Stimulated activated CD4-positive, alpha-beta T cell treated with anti-CD3 and anti-CD28 coated beads, Interleukin-1b, Interleukin-23, amount 100 ng/mL, for 1 hour (primary cell): ENCODE measurements at places on chromosomes 5 and 9.

- no peak for DNase-seq
These were observed 304.8 kb upstream of the TLE4 start for GRCh38 chr9:79266986-79267385.

- DNase-seq, result no peak
These were observed 64.8 kb upstream of the ADCY2 start for GRCh38 chr5:7331131-7331530.

DNA sequence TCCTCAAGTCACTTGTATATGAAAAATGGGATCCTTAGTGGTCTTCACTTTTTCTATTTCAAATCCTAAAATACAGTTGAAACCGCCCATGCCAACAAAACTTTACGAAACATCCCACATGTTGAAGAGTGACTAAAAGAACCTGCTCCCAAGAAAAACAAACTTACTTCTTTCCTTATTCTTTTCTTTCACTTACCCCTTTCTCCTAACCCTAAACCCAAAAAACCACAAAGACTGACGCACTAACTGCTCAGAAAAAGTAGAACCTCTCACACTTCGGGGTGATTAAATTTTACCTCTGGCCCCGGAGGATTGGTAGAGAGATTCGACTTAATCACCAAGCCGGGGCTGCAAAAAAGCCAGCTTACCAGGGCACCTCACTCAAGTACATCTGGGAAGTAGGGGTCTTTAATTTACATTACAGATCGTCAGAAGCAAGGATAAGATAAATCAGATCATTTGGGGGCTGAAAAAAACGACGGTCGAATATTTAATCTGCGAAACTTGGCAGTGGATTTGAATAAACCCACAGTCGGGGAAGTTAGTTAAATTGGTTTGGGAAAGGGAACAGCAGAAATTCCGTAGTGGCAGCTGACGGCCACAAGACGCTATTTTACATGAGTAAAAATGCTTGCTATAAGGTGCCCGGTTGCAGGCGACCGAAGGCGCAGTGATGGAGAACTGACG, 1.3 kb downstream of the CDO1 start:
- no peak for DNase-seq

DNA sequence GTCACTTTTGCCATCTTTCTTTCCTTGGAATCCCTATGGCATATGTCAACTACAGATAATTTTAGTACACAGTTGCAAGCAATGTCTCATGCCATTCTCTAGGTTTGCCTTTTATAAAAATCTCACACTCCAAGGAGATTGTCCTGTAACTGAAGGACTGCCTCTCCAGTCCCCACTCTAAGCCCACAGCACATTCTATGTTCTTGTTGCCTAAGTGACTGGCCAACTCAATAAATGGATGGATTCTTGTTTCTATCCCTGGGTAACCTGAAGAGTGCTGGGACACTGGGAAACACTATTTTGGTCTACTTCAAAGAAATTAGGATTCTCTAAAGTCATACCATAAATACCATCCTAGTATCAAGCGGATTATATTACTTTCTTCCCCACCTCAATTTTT, 145.0 kb downstream of the PLCXD3 start:
- DNase-seq, result no peak

- no peak for DNase-seq
These were observed 204.5 kb downstream of the COMMD10 start for GRCh38 chr5:116289276-116289675.

GRCh38 chr5:55454282-55454681, 80.5 kb downstream of the PLPP1 start:
- DNase-seq, result no peak

- DNase-seq, result no peak
These were observed 7.6 kb downstream of the PAM start for GRCh38 chr5:102762562-102763227.

GRCh38 chr9:116546711-116547581, 140.2 kb upstream of the TRIM32 start:
- DNase-seq, result no peak

- no peak for DNase-seq
These were observed 5.0 kb downstream of the P4HA2 start for GRCh38 chr5:132222649-132223038.

DNA sequence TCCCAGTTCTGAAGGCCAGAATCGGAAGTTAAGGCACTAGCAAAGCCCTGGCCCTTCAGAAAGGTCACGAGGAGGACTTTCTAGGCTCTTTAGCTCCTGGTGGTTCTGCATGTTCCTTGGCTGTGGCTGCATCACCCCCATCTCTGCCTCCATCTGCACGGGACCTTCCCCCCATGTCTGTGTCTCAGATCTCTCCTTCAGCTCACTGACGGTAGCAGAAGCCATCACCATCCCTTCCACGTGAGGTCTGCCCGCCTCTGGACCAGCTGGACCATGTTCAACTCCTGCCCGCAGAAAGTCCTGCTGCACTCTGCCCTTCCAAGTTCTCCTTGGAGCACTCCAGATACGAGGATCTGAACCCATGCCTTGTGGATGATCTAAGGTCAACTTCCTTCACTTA, 242.9 kb upstream of the IRX1 start:
- DNase-seq, result no peak

DNA sequence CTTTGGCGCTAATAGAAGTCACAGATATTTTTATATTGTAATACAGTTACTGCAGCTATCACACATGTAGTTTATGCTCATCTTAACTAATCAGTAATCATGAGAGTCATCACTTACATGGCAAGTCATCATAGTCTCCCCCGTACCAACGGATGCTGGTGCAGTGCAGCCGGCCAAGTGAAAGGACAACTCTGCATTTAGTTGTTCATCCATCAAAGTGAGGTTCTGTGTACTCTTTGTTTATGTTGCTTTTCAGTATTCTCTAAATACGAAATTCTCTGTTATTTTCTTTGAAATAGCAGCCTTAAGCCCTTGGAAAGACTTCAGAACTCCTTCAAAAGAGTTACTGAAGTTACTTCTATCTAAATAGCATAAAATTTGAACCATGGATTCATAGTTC, 216.7 kb downstream of the CCDC171 start:
- DNase-seq, result no peak

- no peak for DNase-seq
These were observed 37.4 kb upstream of the NFIB start for GRCh38 chr9:14351221-14351836.

DNA sequence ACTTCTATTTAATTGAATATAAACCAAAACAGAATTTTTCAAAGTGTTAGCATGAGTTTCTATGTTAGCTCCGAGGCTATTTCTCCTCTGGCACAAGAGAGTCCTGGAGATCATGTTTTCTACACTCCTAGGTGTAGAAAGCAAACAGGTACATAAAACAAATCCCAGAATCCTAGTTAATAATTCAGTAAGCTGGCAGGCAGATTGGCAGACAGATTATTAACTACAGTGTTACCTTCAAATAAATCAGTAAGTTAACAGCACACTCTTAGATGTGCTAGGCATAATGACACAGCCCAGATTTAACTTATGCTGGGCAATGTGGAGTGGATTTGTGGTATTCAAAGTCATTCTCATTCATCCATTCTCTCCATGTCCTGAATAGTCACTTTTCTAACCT, 282.8 kb upstream of the RPS23 start:
- DNase-seq, result no peak

DNA sequence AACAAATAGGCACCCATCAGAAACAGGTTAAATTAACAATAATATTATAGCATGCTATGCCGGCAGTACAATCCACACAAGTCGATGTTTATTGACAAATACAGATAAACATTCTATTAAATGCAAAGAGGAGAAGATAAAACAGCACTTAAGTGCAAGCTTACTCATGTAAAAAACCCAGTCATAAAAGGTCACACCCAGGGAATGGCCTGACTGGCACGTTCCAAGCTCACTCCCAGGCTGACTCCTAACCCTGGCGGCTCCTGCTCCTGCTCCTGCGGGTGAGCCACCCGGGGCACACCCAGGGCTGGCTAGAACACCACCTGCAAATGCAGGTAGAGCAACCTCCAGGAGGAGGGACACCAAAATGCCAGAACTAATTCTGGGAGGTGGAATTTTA, 66.9 kb downstream of the SEMA4D start:
- DNase-seq, result no peak

GRCh38 chr9:121133104-121133816, 58.5 kb downstream of the CNTRL start:
- DNase-seq, result no peak

DNA sequence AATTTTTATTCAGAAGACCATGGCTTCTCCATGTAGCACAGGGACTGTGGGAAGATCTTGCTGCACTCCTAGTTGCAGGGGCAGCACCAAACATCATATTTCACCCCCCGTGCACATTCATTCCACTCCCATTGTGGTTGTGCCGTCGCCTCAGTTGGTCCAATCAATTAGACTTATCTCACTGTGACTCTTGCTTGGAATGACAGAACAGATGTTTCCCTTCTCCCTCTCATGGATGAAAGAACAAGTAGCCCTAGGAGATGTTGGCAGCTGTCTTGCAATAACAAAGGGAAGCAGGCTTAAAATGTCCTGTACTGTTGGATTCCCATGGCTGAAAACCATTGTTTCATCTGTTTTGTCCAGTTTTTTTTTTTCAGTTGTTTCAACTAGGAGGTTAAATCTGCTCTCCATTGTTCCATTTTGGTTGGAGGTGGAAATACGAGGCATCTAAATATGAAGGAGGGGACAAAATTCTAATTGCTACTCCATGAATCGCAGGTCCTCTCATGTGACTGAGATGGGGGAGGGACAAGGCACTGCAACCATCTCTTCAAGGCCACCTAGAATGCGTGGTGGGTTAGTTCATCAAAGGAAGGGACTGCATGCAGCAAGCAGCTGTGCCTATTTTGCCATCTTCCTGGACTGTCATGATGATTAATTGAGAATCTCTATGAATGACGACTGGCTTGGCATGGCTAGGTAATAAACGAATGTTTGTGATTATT, 214.4 kb downstream of the NSG2 start:
- DNase-seq, result no peak

GRCh38 chr9:133767625-133768024, 29.5 kb upstream of the SARDH start:
- no peak for DNase-seq

DNA sequence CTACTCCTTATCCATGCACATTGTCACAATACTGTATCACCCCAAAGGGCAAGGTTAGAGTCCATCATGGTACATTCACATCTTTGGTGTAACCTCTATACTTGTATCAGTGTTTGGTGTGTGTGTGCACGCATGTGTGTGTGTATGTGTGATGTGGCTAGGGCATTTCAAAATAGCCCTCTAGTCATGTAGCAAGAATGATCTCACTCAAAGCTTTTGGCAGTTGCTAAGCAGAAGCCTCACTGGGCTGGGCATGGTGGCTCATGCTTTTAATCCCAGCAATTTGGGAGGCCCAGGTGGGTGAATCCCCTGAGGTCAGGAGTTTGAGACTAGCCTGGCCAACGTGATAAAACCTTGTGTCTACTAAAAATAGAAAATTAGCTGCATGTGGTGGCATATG, 245.3 kb downstream of the ADGRV1 start:
- DNase-seq, result no peak

GRCh38 chr5:90955001-90955635, 396.5 kb downstream of the ADGRV1 start:
- DNase-seq, result no peak

GRCh38 chr5:170397059-170397458, 7.9 kb upstream of the KCNMB1 start:
- DNase-seq, result no peak

- no peak for DNase-seq
These were observed 69.5 kb upstream of the HSPB3 start for GRCh38 chr5:54385994-54386393.

- no peak for DNase-seq
These were observed 664.7 kb downstream of the ACTL7B start for GRCh38 chr9:108191065-108191464.

- no peak for DNase-seq
These were observed 5.5 kb downstream of the UBE2D2 start for GRCh38 chr5:139566611-139567010.

DNA sequence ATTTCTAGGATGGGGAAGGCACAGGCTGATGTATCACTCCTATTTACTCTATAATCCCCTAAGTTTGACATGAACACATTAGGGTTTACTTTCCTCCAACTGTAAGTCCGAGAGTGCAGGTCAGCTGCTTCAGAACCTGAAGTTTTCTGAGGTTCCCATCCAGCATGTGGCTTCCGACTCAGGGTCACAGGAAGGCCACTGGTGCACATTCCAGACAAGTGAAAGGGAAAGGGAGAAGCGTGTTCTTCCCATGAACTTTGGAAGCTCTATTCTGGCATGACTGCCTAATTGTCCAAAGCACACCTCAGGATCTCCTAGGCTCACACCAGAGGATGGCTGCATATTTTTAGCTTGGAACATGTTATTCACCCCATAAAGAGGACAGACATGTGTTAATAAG, 602.6 kb downstream of the SEMA5A start:
- no peak for DNase-seq

DNA sequence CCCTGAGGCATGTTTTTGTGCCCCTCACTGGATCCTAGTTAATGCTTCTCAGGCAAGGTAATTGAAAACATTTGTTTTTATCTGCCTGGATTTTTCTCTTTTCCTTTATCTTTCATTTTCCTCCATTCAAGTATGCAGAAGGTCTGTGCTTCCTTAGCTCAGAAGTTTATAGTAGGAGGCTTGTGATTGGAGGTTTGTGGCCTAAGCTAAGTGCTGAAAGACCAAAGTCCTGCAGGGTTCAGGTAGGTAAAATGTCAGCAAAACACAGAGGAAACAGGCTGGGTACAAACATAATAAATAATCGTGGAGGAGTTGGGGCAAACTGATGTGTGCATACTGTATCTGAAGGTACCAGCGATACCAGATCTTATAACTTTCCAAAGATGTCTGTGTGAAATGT, 230.9 kb upstream of the KLF4 start:
- no peak for DNase-seq

DNA sequence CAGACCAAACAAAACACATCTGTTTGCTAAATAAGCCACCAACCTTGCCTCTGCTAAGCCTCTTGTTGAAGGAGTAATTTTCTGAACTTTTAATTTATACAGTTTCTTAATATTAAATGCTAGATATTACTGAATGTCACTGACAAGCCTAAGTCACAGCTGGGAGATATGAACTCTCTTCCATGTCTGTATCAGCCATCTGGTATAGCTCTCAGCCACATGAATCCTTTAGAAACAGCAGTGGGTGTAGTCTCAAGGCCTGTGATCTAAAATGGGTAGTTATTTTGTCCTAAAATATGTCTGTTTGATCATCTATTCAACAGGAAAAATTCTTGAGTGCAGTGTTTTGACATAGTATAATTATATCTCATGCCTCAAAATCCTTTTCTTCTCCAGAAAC, 97.2 kb downstream of the CAMK4 start:
- DNase-seq, result no peak

GRCh38 chr5:146761811-146762210, 116.7 kb downstream of the PPP2R2B start:
- DNase-seq, result no peak

- no peak for DNase-seq
These were observed 147.4 kb upstream of the NFIL3 start for GRCh38 chr9:91571036-91571435.
